ENCODE measurements at places on chromosomes 11 and 22.

DNA sequence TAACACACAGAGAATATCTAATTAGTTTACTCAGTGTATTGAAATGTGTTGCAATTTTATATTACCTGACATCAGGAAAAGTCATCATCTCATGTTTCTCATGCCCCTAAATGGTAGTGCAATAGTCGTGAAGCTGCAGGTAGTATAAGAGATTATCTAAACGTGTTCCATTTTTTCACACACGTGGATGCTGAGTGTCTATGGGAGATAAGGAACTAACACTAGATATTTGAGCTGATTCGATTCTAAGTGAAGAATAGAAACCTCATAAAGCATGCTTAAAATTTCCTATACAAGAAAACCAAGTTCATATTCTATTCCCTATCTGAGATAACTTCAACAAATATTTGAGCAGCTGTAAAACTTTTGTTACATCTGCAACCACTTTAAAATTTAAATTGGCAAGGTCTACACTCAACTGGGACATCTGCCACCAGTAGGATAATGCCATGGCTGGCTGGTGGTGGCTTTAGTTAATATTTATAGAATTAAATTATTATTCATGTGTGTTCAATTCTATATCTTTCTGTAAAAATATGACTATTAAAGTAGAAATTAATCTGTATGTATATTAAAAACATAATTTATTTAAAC lies 388.8 kb downstream of the LUZP2 start:
- DNase-seq: no peak

DNA sequence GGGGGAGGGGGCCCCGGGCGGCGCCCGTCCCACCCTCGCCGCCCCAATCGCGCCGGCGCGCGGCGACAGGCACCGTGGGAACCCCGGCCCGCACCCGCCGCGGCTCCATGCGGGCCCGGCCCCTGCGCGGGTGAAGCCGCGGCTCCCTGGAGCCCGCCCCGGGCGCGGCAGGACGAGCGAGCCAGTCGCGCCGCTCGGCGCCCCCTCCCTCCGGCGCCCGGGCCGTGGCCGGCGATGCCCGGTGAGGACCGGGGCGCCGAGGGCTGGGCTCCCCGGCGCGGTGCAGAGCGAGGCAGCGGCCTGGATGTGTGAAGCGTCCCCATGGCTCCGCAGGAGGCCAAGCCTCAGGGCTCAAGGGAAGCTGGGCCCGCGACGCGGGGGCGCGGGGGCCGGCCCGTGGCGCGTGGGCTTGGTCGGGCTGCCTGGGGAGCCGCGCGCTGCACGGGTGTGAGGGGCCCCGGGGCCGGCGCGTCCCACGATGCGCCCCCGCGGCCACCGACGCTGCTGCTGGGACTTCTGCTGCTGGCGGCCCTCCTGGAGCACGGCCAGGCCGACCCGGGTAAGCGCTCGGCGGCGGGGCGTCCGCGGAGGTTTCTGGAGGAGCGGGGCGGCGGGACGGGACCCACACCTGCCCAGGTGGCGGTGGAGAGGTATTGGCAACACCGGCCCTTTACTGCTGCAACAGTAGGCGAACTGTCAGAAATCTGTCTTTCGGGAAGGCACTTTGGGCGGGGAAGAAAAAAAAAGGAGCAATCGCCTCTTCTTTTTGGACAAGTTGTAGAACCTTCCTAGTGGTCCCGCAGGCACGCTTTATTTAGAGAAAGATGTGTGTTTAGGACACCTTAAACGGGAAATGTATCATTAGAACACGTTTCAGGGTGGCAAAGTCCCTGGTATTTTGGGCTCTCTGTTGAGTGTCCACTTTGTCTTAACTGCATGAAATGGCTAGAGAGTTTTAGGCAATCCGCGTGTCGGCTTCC lies 119.4 kb downstream of the HIPK3 start:
- DNase-seq: no peak

DNA sequence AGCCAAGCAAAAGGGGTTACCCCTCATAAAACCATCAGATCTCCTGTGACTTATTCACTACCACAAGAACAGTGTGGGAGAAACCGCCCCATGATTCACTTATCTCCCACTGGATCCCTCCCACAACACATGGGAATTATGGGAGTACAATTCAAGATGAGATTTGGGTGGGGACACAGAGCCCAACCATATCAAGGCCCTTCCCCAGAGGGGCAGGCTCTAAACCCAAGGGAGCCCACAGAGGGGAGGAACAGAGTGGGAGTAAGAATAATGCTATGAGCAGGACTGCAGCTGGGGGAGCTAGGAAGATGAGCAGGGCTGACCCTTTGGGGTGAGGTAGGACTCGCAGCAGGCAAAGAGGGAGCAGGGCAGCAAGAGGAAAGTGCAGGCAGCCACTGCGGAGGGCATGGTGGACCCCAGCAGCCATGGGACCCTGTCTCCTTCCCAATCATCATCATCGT lies 59.3 kb downstream of the CD82 start:
- no peak for DNase-seq

- DNase-seq: no peak
Observed at GRCh38 chr11:78216571-78217287, 28.0 kb downstream of the USP35 start.

DNA sequence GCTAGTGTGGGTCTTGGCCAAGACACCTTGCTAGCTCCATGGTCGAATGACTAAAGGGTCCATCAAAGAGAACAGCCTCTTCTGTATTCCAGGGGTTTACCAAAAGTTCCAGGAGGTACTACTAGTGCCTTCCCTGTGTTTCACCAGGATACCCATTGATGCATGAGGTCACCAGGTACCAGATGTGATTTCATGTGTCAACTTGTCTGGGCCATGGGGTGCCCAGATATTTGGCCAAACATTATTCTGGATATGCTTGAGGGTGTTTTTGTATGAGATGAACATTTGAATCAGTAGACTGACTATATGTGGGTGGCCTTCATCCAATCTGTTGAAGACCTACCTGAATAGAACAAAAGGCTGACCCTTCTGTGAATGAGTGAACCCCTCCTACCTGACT lies 92.8 kb downstream of the GALNT18 start:
- DNase-seq: no peak

GRCh38 chr22:41799486-41800347 lies 762 bp upstream of the CCDC134 start:
- DNase-seq: no peak

DNA sequence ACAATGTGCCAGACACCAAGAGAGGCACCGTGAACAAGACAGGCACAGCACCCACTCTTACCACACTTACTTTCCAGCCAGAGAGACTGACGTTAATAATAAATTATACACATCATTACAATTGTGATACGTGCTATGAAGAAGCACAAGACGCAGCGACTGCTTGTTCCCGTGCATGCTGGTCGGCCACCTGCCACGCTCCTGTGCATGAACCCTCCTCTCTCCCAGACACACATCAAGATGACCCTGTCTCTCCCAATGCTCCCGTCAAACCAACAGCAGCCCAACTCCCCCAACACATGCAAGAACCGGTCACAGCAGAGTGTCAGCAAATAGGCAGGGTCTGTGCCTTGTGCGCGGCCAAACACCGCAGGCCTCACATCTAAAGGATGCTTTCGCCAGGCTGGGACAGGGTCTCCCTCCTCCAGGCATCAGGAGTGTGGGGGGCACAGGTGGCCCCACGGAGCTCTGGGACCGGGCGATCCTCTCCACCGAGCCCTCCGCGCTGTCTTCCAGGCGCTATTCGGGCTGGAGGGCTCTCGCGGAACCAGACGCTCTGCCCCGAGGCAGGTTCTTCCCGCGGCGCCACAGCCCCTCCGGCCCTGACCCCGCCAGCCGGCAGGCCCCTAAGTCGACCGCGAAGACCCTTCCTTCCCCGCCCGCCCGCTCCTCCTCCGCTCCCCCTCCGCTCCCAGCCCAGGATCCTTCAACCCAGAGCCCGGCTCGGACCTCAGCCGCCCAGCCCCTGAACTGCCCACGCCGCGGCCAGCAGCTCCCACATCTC lies 533 bp downstream of the SERGEF start:
- peak; percentile 0 for DNase-seq

DNA sequence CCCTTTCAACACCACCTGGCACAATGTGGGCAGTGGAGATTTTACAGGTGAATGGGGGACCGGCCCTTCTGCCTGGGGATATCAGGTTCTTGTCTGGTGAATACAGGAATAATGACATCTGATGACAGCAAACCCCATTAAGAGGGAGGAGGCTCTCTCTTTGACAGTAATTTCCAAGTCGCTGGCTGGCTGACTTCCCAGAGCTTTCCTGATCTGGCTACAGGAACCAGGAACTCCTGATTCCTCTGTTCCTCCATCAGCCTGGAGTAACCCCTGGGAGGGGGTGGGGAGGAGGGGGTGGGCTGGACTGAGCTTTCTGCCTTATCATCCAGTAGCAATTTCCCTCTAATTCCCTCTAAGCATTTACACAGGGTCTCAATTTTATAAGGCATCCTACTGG lies 3.7 kb upstream of the MIEF1 start:
- no peak for DNase-seq

GRCh38 chr11:19281041-19281440 lies 40.3 kb upstream of the E2F8 start:
- DNase-seq: no peak

GRCh38 chr11:66420671-66421476 lies at the start of gene NPAS4:
Gene NPAS4 (plus strand): TSS chr11:66421035. CDS start chr11:66421180, 145 bp downstream.
- no peak for DNase-seq

- no peak for DNase-seq
Observed at GRCh38 chr11:123822032-123822431, 15.9 kb upstream of the OR6M1 start.

- no peak for DNase-seq
Observed at GRCh38 chr11:116740741-116741140, 32.0 kb downstream of the BUD13 start.

DNA sequence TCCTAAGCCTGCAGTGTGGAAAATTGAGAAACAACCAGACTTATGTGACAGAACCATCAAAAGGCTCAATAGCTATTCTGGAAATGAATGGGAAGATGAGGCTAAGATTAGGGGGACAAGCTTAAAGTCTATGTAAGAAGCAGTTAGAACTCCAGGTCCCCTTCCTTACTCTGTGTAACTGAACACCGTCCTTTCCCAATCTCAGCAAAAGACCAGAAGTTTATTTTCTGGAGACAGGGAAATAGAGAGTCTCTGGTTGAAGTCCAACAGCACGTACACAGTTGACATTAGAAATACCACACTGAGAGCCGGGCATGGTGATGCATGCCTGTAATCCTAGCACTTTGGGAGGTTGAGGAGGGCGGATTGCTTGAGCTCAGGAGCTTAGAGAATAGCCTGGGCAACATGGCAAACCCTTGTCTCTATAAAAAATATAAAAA lies 93.9 kb downstream of the CD44 start:
- no peak for DNase-seq

DNA sequence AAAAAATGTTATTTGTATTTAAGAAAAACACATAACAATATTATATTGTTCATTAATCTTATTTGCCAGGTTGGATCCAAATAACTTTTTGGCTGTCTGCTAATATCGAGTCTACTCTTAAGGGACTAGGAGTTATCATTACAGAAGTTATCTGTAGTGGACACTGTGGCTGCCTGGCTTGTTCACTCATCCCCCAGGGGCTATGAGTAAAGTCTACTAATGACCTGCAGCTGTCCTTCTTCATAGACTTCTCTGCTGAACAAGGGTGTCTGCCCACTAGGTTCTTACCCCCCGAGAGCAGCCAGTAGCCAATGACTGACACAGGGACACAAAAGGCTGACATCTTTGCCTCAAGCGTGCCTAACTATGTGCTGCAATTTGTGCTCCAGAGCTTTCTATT lies 69.7 kb downstream of the APIP start:
- DNase-seq: no peak

- no peak for DNase-seq
Observed at GRCh38 chr11:16776711-16777612, 38.5 kb downstream of the C11orf58 start.

- DNase-seq: no peak
Observed at GRCh38 chr11:83122050-83122449, 34.9 kb upstream of the PCF11 start.

GRCh38 chr11:91470656-91471055 lies 754.0 kb upstream of the FAT3 start:
- DNase-seq: no peak

GRCh38 chr11:122107566-122107965 lies 8.4 kb downstream of the BLID start:
- DNase-seq: no peak

DNA sequence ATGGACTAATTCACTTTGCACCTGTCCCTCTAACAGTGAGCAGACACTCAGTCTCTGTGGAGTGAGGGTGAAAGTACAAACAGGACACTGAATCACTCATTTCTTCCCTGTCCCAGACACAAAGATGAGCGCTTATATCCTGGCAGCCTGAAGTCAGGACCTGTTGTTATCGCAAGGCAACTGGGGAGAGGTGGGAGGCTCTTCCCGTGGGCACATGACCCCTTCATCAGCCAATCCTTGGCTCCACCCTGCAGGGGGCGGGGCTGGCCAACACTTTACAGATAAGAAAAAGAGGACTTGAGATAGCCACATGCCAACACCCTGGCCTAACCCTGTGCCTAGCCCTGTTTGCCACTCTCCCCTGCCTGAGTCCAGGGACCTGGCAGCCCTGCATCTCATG lies 29.5 kb upstream of the TESMIN start:
- no peak for DNase-seq

DNA sequence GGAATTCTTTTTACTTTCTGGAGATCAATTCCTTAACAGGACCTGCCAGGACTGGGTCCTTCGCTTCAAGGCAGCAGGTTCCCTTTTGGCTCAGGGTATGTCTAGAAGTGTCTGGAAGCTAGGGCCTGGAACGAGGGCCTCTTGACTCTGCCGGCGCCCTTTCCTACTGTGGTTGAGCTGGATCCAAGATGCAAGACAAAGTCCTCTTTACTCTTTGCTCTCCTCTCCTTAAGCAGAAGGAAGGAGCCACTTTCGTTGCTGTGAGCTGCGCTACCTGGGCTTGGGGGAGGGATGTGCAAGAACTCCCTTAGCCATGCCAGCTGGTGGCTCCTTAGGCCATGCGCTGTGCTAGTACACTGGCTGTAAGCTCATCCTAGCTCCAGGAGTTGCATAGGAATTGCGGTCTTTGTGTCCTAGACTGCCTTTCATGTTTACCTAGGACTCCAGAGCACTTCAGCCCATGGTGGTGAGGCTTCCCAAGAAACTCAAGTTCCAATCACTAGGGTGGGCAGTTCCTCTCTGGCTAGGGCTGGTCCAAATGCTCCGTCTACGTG lies 18.1 kb downstream of the GLB1L2 start:
- no peak for DNase-seq

GRCh38 chr22:17087498-17088131 lies 2.8 kb downstream of the IL17RA start:
- no peak for DNase-seq

GRCh38 chr11:74866557-74866956 lies 82.3 kb downstream of the XRRA1 start:
- DNase-seq: no peak

DNA sequence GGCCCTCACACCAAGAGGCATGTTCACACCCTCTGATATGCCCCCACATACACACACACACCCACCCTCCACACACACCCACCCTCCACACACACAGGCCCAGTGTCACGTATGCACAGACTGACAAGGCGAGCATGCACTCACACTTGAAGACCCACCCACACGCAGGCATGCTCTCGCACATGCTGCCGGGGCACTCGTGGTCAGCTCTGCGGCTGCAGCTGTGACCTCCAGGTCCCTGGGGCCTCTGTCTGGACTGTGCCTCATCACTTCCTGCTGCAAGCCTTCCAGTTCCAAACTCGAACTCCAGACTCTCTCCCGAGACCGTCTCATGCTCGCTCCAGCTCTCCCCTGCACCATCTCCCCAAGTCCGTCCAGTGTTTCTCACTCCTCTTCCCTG lies 9.5 kb downstream of the DCHS1 start:
- DNase-seq: no peak

GRCh38 chr22:31177420-31178162 lies 17.6 kb downstream of the RNF185 start:
- DNase-seq: no peak

- DNase-seq: no peak
Observed at GRCh38 chr11:94150704-94151685, 22.4 kb downstream of the PANX1 start.

GRCh38 chr11:63829823-63830489 lies 9.0 kb upstream of the MARK2 start:
- no peak for DNase-seq

Measured in activated CD8-positive, alpha-beta memory T cell treated with anti-CD3 and anti-CD28 coated beads for 1 hour (primary cell).